ENCODE measurements at places on chromosomes 11 and 22.

DNA sequence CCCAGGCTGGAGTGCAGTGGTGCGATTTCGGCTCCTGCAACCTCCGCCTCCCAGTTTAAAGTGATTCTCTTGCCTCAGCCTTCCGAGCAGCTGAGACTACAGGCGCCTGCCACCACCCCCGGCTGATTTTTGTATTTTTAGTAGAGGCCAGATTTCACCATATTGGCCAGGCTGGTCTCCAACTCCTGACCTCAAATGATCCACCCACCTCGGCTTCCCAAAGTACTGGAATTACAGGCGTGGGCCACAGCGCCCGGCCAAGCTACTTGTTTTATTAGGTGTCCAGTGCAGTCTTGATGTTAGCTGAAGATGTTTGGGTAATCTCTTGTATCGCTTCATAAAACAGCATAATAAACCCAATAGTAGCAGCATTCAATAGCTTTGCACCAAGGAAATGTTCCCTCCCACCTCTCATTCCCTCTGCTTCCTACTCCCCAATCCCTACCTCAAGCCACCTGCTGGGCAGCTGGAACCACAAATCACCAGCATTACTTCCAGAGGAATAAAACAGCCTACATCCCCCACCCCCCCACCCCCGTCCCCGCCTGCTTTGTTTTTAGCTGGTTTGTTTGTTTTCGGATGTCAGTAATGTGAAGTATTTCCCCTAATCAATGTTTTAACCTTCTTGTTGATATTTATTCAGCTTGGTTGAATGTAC lies 11.0 kb upstream of the GRIK4 start:
- DNase-seq: no peak

DNA sequence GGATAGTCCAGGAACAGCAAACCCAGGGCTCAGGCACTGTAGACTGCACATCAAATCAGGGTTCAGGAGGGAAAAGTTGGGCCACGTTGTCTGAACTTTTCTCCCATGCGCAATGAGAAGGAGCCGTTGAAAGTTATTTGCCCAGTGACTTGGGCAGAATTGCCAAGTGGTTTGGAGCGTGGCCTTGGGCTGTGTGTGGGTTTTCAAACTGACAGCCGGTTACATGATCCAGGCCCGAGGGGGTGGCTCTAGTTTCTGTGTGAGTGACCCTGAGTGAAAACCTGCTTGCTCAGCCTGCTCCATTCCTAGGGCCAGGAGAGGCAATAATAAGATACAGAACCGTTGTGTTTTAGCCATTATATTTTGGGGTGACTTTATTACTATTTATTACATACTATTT lies 20.3 kb downstream of the MB start:
- DNase-seq: no peak

- no peak for DNase-seq
Observed at GRCh38 chr11:33953289-33953688, 61.4 kb upstream of the LMO2 start.

GRCh38 chr11:57663975-57664374 lies 3.9 kb upstream of the ZDHHC5 start:
- DNase-seq: no peak

- DNase-seq: no peak
Observed at GRCh38 chr11:8384199-8384821, 120.6 kb upstream of the LMO1 start.

DNA sequence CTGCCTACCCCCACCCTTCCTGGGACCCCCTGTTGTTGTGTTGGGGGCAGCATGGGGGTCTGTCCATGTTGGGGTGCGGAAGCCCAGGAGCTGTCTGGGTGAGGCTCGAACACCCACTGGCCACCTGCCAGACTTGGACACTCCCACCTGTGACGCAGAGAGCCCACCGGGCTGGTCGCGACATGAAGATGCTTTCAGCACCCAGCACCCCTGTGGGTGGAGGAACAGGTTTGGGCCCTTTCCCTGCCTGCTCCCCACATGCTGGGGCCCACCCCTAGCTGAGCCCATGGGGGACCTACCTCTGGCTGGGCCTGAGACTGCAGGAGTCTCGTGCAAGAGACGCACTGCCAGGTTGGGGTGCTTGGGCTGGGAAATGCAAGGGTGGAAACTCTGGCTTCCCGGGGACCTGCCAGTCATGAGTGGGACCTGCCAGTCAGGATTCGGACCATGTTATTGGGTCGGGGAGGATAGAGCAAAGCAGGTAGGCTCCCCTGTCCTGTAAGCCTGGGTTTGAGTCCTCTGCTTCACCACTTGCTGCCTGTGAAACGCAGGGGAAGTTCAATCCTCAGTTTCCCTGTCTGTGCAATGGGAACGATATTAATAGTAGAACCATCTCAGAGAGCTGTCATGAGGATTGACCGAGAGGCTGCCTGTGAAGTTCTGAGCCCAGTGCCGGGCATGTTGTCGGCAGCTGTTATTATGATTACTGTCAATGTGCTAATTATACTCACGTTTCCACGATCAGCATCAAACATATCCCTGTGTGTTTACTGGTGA lies 24.1 kb downstream of the KIAA1671 start:
- DNase-seq: no peak

DNA sequence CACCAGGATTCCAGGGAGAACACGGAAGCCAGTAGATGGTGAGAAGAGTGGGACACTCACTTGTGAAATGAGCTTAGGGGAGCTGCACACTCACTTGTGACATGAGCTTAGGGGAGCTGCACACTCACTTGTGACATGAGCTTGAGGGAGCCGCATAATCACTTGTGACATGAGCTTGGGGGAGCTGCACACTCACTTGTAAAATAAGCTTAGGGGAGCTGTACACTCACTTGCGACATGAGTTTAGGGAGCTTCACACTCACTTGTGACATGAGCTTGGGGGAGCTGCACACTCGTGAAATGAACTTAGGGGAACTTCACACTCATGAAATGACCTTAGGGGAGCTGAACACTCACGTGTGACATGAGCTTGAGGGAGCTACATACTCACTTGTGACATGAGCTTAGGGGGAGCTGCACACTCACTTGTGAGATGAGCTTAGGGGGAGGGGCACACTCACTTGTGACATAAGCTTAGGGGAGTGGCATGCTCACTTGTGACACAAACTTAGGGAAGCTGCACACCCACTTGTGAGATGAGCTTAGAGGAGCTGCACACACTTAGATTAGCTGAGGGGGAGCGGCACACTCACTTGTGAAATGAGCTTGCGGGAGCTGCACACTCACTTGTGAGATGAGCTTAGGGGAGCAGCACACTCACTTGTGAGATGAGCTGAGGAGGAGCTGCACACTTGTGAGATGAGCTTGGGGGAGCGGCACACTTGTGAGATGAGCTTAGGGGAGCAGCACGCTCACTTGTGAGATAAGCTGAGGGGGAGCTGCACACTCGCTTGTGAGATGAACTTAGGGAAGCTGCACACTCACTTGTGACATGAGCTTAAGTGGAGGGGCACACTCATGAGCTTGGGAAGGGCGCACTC lies 59.0 kb downstream of the NCAPD3 start:
- no peak for DNase-seq

DNA sequence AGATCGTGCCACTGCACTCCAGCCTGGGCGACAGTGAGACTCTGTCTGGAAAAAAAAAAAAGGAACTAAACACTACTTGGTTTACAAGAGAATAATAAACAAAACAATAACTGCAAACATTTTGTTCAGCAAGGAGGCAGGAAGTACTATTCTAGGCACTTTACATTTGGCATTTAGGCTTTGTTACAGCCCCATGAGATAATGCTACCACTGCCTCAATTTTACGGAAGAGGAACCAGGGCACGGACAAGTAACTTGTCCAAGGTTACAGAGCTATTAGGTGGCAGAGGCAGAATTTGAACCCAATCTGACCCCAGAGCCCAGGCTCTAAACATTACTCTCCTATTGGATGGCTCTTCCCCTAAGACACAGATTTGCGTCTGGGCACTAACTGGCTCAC lies 108.7 kb upstream of the AKIP1 start:
- DNase-seq: no peak

- no peak for DNase-seq
Observed at GRCh38 chr11:280706-281485, 2.7 kb downstream of the NLRP6 start.

GRCh38 chr11:11738370-11738769 lies 103.4 kb upstream of the USP47 start:
- DNase-seq: no peak

DNA sequence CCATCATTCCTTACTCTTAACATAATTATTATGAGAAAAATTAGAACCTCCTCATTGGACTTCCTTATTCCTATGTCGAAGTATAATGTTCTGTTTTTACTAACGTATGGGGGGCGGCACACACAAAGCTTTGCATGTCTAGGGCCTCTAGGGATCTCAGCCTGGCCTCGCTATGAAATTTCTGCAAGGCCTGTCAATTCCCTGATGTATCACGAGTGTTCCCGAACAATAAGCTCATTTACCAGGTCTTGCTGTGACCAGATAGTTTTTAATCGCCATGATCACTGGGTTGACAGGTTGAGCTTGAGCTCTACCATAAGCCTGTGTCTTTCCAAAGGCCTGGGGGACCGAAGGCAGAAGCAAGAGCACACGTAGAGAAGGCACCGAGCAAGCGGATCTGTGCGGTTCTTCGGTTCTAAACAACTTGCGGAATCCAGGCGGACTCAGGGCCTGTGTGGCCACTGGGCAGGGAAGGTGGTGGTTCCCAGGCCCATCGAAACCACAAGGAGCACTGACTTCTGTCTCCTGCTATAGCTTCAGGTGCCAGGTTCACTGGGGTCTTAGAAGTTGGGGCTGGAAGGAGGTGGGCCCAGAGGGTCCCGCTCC lies 10.4 kb upstream of the FXYD2 start:
- DNase-seq: no peak

- DNase-seq: no peak
Observed at GRCh38 chr11:36345084-36345511, 49.0 kb downstream of the PRR5L start.

- DNase-seq: no peak
Observed at GRCh38 chr22:40651057-40651456, 14.5 kb upstream of the MRTFA start.

GRCh38 chr11:67470337-67471002 lies 1.4 kb upstream of the TMEM134 start:
- no peak for DNase-seq

DNA sequence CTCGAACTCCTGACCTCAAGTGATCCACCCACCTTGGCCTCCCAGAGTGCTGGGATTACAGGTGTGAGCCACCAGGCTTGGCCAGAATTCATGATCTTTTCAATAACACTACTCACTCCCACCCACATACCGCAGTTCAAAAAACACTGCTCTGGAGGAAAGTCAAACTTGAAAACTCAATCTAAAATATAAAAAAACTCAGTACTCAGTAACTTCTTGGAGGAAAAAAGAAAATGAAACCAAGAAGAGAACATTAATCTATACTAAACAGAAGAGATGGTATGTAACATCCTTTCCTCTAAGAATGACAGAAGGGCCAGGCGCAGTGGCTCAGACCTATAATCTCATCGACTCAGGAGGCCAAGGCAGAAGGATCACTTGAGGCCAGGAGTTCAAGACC lies 58.3 kb downstream of the MRTFA start:
- DNase-seq: no peak
